ENCODE measurements at places on chromosomes 4 and X.

- peak; percentile 8 for DNase-seq
These were observed 162.3 kb upstream of the MAMLD1 start for GRCh38 chrX:150200820-150201287.

DNA sequence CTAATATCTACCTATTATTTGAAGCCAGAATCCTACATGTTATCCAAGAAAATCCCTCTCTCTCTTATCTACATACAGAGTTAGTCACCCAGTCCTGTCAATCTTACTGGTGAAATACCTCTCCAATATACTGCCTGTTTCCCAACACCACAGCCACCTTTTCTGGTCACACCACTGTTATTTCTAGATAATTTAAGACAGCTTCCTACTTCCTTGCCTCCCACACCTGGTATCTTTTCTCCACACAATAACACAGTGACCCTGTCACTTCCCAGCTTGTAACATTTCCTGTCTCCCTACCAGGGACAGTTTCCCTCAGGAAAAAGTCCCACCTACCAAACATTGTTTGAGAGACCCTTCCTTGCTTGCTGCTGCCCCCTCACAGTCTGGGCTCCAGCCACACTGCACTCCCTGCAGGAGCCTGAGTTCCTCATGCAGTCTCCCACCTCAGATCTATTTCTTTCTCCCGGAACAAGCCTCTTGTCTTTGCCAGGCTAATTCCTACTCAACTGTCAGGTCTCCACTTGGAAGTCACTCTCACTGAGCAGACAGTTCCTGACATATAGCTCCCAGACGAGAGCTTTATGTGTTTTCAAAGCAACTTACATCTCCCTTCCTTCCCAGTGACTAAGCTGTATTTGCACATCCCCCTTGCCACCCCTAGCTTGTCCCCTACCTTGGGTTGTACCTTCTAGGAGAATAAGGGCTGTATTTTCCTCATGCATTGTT is 73.6 kb upstream of the QRFPR start:
- DNase-seq: no peak

GRCh38 chr4:4506961-4507360 is 34.9 kb downstream of the STX18 start:
- no peak for DNase-seq

DNA sequence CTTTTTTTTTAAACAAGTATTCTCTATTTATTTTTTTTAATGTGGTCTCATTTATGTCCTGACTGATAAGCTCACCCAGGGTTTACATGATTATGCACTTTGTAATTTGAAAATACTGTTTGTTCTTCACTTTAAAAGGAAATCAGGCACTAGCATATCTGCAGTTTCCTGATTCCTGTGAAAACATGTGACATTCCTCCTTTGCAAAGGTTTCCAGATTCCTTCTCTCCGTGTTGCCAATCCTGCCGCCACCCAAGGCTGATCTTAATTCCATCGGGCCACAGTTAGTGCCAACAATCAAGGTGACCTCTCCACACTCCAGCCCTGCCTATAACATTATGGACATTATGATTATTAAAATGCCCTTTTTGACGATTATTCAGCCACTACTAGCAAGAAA is 225.4 kb downstream of the PCDH7 start:
- no peak for DNase-seq

GRCh38 chrX:46185923-46186810 is 359.1 kb downstream of the ZNF674 start:
- DNase-seq: no peak

GRCh38 chr4:1600211-1600780 is 83.8 kb downstream of the FAM53A start:
- no peak for DNase-seq

- DNase-seq: peak; percentile 3
These were observed 270.3 kb downstream of the DTHD1 start for GRCh38 chr4:36551697-36552214.

- DNase-seq: no peak
These were observed 350.2 kb upstream of the BOD1L1 start for GRCh38 chr4:13977746-13978145.

- no peak for DNase-seq
These were observed 91.0 kb downstream of the PHOX2B start for GRCh38 chr4:41657561-41657960.

- DNase-seq: no peak
These were observed 56.8 kb upstream of the PLS3 start for GRCh38 chrX:115504167-115504566.

DNA sequence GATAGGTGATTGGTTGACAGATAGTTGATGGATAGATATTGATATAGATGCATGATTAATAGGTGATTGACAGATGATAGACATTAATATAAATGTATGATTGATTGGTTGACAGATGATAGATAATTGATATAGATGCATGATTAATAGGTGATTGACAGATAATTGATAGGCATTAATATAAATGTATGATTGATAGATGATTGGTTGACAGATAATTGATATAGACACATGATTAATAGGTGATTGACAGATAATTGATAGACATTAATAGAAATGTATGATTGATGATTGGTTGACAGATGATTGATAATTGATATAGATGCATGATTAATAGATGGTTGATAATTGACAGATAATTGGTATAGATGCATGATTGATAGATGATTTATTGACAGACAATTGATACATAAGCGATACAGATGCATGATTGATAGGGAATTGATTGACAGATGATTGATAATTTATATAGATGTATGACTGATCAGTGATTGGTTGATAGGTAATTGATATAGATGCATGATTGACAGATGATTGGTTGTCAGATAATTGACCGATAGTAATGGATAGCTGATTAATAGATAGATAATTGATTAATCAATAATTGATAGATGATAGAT is 44.9 kb upstream of the PPP2R3B start:
- no peak for DNase-seq
